ENCODE measurements at places on chromosomes 13 and 19.

GRCh38 chr13:97328222-97328790 lies 105.7 kb upstream of the RAP2A start:
- no peak for DNase-seq

DNA sequence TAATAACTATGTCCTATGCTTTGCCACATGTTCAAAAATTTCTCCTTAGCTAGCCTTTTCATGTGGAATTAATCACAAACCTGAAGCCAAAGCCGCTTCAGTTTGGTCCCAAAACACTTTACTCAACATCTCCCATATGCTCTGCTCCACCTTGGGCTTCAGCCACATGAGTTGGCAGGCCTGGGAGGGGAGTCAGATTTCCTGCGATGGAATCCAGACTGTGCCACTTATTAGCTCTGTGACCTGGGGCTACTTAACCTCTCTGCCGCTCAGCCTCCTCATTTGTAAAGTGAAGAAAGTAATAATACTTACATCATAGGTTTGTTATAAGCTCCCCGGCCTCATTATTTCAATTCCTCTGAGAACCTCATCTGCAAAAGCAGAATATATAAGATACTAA lies 272.0 kb downstream of the LMO7 start:
- no peak for DNase-seq

DNA sequence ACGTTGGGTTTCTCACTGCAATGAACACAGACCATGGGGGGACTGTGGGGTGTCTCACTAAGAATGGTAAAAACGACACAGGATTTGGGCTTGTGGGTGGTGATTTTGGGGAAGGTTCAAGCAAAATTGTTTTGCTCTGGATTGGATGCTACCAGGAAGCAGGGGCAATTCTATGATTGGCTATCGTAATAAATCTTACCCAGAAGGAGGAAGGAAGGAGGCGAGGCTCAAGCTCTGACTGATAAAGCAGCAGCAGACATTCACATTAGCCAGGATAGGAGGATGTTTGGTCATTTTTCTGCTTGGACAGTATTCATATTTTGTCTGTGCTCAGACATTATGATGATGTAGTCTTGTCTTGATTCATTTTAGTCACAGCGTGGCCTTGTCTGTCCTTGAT lies 1.5 kb downstream of the ZNF576 start:
- DNase-seq, result no peak

DNA sequence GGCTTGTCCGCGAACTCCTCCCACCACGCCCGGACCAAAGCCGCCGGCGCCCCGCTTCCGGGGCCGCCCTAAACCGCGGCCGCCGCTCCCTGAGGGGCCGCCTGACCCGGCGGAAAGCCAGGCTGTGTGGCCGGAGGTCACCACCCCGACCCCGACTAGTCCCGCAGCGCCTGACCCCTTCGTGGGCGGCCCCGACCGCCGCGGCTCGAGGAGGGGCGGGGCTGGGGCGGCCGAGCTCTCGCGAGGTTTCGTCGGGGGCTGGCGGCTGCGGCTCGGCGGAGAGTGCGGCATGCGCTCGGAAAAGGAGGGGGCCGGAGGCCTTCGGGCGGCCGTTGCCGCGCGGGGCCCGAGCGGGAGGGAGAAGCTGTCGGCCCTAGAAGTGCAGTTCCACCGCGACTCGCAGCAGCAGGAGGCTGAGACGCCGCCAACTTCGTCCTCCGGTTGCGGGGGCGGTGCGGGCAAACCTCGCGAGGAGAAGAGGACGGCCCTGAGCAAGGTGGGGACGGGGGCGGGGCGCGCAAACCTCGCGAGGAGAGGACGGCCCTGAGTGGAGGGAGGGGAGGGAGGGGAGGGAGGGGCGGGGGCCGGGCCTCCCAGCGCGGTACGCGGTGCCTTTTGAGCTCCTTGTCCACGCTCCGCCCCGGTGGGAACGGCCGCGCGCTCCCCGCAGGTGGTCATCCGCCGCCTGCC lies at the start of gene UPF3A:
UPF3A (plus strand) TSS at position 251 of the 690 bp plus-strand sequence; CDS start at position 290, 39 bp downstream.
- peak; percentile 86 for DNase-seq

- no peak for DNase-seq
Observed at GRCh38 chr13:97319113-97319720, 97.1 kb downstream of the MBNL2 start.

GRCh38 chr19:49570997-49571676 lies 9.2 kb downstream of the NOSIP start:
- peak; percentile 63 for DNase-seq

GRCh38 chr19:8017808-8018207 lies 12.4 kb upstream of the ELAVL1 start:
- DNase-seq, result peak; percentile 50

- no peak for DNase-seq
Observed at GRCh38 chr13:73599232-73600128, 534.7 kb downstream of the KLF12 start.

- peak; percentile 81 for DNase-seq
Observed at GRCh38 chr19:7925171-7925851, 624 bp downstream of the CTXN1 start.

- peak; percentile 63 for DNase-seq
Observed at GRCh38 chr19:51702103-51702824, 9.1 kb downstream of the SPACA6 start.

DNA sequence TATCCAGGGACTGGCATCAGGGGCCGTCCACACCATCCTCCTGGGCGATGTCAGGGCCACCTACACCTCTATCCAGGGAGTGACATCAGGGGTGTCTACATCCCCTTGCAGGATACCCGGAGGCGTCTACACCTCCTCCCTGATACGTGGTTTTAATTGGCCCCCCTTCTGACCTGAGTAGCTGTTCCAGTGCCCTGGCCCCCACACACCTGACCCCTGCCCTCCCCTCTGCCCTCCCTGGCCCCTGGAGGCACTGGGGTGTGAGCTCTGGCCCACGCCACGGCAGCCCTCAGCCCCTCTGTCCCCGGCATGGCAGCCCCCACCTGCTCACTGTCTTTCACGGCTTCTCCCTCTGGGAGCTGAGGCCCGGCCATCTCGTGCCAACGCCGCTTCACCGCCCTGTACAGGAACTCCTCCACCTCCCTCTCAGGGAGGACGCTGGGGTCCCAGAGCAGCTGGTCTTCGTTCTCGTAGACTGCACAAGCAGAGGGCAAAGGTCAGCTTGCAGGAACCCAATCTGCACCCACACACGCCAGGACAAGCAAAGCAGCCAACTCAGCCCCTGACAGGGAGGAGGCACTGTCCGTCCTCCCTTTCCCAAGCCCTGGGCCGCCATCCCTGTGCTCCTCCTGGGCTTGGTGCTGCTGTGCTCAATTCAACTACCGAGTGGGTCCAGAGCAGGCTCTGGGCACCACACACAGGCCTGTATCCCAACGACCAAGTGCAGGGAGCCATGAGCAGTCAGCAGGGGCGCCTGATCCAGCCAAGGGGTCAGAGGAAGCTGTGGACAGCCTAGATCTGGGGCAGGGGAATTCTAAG lies 22.2 kb upstream of the PLPP2 start:
- DNase-seq, result no peak

DNA sequence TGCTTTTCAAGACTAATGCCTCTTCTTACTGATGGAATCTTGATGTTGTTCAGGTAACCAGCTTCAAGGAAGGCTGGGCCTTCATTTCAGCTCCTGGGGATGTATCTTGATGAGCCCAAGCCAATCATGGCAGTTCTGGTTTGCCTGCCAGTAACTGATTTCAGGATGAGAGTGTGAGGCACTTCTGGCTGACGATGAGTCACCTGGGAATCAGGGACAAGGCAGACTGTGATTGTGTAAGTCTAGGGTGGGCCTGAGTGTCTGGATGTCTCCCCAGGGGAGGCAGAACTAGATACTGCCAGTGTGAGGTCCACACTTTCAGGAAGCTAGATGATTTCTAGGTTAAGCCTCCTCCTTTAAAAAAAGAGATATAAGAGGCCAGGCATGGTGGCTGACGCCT lies 77.3 kb upstream of the KL start:
- DNase-seq, result no peak

Measured in CD4-positive, alpha-beta T cell treated with Interleukin-4 for 1 hour (primary cell).